ENCODE measurements at places on chromosomes 4 and X.

- no peak for DNase-seq
These were observed 7.4 kb downstream of the GAB1 start for GRCh38 chr4:143344041-143344440.

DNA sequence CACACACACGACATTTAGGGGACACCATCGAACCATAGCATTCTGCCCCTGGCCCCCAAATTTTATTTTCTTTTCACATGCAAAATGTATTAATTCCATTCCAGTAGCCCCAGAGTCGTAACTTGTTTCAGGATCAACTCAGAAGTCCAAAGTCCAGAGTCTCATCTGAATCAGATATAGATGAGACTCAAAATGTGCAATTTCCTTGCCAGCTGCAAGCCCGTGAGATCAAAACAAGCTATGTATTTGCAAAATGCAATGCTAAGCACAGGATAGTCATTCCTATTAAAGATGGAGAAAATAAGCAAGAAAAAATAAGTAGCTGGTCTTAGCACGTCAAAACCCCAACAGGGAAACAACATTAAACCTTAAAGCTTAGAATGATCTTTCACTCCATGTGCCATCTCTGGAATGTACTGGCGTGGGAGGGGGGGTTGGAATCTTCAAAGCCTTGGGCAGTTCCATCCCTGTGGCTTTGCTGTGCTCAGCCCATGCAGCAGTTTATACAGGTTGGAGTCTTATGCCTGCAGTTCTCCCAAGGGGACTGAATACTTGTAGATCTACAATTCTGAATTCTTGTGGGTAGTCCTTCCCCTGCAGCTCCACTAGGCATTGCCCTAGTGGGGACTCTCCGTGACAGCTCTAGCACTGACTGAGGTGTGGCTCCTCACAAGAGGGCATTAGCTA, 47.7 kb upstream of the SYTL5 start:
- DNase-seq, result no peak

- no peak for DNase-seq
These were observed 34.6 kb downstream of the BCLAF3 start for GRCh38 chrX:19956306-19956705.

DNA sequence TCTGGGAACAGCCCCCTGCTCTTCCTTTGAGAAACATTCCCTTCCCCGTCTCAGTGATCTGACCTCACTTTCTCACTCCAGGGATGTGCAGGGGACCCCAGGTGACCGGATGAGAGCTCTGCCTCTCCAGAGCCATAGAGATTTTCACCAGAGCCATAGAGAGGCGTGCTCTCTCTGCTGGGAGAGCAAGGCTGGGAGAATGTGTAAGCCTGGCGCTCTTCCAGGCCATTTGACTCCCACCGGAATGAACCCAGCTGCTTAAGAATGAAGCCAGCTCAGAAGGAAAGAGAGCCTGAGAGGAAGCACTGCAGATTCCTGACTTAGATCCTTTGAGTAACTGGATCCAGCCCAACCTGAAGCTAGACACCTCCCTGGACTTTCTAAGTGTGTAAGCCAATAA, 106.4 kb downstream of the DHX15 start:
- DNase-seq, result no peak

DNA sequence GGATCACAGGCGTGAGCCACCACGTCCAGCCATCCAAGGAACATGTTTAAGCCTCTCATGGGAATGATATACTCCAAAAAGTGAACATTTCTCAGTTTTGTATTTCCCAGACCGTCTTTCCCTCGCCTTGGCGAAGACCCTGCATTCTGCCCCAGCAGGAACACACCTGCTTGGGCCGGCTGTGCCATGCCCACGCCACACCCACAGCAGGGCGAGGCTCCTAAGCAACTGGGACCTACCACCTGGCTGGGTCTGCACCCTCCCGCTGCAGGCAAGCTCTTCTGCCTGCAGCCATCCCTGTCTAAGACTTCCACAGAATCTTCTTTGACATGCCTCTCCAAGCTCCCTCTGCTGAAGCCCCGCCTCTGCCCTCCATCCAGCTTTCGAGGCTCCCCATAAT, 3.6 kb downstream of the CCNQ start:
- DNase-seq, result no peak

- no peak for DNase-seq
These were observed 399.5 kb downstream of the NKX6-1 start for GRCh38 chr4:84099599-84099998.

DNA sequence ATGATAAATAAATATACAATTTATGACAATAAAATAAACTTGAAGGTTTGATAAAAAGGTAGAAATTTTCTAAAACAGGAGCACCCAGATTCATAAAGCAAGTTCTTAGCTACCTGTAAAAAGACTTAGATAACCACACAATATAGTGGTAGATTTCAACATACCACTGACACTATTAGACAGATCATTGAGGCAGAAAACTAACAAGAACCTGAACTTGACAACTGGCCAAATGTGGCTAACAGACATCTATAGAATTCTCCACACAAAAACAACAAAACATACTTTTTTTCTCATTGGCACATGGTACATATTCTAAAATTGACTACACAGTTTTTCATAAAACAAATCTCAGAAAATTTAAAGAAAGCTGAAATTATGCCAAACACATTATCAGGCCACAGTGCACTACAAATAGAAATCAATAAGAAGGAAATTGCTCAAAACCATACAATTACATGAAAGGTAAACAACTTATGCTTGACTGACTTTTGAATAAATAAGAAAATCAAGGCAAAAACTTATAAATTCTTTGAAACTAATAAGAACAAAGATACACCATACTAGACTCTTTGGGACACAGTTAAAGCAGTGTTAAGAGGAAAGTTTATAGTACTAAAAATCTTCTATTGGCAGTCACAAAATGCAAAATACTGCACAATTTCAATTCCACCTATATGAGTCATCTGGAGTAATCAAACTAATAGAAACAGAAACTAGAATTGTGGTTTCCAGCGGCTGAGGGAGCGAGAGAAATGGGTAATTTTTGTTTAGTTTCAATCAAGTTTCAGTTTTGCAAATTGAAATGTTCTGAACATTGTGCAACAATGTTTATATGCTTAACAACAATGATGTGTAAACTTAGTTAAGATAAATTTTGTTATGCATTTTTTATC, 925.6 kb downstream of the SH3BGRL start:
- no peak for DNase-seq

DNA sequence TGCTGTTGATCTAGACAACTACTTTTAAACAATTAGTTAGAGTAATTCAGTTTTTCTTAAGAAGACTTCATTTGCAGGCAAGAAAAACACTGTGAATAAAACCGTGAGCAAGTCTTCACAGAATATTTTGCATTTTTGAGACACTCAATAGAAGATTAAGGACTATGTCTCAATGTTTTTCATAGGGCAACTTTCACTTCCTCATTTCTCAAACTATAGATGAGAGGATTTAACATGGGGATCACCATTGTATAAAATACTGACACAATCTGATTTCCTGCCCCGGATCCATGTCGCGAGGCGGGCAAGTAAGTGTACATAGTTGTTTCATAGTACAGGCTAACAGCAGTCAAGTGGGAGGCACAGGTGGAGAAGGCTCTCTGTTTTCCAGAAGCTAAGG, 108.8 kb upstream of the IGSF1 start:
- no peak for DNase-seq

- peak; percentile 57 for DNase-seq
These were observed 137.0 kb downstream of the CPZ start for GRCh38 chr4:8729408-8730149.

- DNase-seq, result no peak
These were observed 922.0 kb upstream of the PABPC4L start for GRCh38 chr4:135123632-135124031.

DNA sequence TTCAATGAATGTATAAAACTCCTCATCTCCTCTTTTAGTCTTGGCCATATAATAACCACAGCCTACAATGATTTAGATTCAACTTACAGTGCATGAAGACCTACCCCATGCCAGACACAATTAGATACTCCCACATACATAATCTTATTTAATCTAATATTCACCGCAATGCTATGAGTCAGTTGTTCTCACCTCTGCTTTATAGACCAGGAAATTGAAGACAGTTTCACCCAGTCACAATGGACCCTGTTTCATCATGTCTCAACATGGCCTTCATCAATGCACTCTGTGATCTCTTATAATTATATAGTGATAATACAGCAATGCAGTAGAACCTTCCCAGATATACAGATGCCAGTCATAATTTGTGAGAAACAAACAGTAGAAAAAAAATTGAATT, 148.6 kb downstream of the PARM1 start:
- no peak for DNase-seq

- DNase-seq, result no peak
These were observed 18.3 kb downstream of the HADH start for GRCh38 chr4:108007984-108008383.

- DNase-seq, result no peak
These were observed 47.9 kb upstream of the QRFPR start for GRCh38 chr4:121428721-121429120.

All from ascending aorta (tissue), 2 donors.